GF-D8 (cell line): ENCODE measurements at places on chromosomes 1 and 21.

- DNase-seq: no peak
Observed at GRCh38 chr1:15605398-15606383, 11.6 kb upstream of the DDI2 start.

GRCh38 chr1:162328512-162328911 lies 48.1 kb downstream of the SPATA46 start:
- no peak for DNase-seq

DNA sequence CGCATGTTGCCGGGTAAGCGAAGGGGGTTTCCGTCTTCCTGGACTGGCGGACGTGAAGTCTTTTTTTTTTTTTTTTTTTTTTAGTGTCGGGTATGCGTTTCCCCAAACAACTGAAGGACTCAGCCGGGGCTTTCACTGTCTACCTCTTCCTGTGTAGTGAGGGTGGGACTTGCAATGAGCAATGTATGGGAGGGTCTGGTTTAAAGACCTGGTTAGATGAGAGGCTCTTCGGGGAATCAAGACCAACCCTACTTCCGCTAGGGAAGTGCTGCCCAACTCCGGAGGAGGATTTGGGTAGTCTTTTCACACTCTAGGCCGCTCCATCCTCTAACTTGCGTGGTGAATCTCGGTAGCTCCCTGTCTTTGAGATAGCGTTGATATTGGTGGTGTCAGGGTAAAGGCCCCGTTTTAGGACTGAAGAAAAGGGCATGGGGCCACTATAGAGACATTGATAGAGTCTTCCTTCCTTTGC lies 754 bp downstream of the PRRC2C start:
- DNase-seq: peak; percentile 23

GRCh38 chr1:52904927-52905698 lies 16.4 kb downstream of the ECHDC2 start:
- DNase-seq: no peak

- DNase-seq: no peak
Observed at GRCh38 chr1:39788426-39788757, 273 bp downstream of the BMP8B start.

GRCh38 chr1:68808351-68808750 lies 311.5 kb upstream of the DEPDC1 start:
- DNase-seq: no peak

- DNase-seq: no peak
Observed at GRCh38 chr1:91804546-91805023, 81.4 kb downstream of the TGFBR3 start.

- DNase-seq: no peak
Observed at GRCh38 chr1:28171246-28171645, 5.2 kb downstream of the PTAFR start.

DNA sequence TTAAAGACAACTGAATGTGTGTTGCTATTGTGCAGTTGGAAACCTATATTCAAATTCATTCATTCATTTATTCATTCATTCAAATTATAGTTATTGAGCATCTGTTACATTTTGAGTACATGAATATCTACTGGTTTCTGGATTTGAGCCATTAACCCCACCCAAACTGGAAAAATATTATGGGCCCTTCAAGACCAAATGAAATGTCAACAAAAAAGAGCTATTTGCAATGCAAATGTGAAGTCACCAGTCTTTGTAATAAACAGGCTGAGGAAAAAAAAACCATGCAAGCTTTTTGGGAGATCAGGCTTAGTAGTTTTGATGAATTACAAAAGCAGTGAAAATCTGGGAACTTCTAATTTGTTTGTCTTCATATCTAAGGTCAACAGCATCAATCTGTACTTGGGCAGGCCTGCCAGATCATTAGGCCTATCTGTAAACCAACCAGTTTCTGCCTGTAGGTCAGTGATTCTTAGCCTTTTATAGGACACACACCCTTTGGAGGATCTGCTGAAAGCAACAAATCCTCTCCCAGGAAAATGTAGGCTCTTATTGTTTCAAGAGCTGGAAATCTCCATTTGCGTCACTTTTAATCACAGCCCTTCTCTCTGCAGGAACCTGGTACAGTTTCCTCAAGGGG lies 134.7 kb downstream of the FAM78B start:
- DNase-seq: no peak

GRCh38 chr21:46429754-46430681 lies 28.7 kb upstream of the DIP2A start:
- no peak for DNase-seq

- DNase-seq: peak; percentile 48
Observed at GRCh38 chr1:119139857-119140176, 636 bp downstream of the WARS2 start.

DNA sequence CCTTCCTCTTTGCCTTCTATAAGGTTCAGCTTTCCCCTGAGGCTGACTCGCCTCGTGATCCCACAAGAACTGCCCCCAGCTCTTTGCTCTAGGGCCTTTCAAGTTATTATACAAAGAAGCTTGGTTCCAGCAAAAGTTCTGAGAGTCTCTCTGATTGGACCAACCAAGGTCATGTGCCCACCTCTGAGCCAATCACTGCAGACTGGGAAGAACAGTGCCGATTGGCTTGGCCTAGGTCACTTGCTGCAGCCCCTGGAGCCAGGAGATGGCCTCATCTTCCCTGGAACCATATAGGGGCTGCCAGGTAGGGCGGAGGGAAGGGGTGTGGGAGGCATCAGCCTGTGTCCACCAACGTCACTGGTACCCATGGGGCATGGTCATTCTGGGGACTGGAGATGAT lies 22.8 kb downstream of the TAS1R2 start:
- no peak for DNase-seq

GRCh38 chr1:21647431-21648351 lies 21.5 kb downstream of the RAP1GAP start:
- DNase-seq: no peak

- no peak for DNase-seq
Observed at GRCh38 chr1:226708342-226708780, 30.7 kb downstream of the ITPKB start.

DNA sequence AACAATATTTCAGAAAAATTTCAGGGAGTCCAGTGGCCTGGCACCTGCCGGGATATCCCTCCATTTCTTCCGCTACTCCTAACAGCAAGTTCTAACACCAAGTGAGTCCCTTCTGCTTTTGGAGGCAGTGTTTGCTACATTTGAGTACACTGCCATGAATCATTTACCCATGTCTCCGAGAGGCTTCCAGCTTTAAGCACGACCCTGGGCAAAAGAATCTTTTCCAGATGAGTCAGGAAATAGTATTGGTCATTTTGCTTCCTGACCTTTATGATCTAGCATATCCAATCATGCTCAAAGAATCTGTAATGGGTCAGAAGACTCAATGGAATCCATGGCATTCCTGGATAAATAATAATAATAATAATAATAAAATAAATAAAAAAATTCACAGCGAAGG lies 60.7 kb upstream of the FMN2 start:
- no peak for DNase-seq

GRCh38 chr1:85438353-85438752 lies 26.6 kb downstream of the DDAH1 start:
- DNase-seq: no peak

DNA sequence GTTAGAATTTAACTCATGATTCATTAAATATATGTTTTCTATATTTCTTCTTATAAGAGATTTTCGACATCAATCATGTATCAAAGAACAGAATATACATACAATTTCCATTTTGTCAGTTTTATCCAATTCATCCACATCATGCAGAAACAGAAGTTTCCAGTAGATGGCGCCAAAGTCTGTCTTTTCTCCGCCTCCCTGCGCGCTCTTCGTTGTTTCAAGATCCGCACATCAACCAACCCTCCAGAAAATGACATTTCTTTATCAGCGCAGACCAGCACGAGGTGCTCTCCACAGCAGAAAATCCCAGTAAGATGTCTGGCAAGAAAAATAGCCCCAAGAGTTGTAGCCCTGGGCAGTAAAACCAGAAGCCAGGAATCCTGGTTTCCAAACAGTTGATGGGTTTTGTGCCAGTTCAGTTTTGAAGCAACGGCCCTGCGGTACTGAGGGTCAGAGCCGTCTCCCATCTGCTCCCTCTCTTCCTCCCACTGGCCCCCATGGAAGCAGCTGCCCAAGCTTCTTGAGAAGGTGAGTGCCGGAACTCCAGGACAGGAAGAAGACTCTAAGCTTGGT lies 38.6 kb upstream of the GPR137B start:
- DNase-seq: no peak

DNA sequence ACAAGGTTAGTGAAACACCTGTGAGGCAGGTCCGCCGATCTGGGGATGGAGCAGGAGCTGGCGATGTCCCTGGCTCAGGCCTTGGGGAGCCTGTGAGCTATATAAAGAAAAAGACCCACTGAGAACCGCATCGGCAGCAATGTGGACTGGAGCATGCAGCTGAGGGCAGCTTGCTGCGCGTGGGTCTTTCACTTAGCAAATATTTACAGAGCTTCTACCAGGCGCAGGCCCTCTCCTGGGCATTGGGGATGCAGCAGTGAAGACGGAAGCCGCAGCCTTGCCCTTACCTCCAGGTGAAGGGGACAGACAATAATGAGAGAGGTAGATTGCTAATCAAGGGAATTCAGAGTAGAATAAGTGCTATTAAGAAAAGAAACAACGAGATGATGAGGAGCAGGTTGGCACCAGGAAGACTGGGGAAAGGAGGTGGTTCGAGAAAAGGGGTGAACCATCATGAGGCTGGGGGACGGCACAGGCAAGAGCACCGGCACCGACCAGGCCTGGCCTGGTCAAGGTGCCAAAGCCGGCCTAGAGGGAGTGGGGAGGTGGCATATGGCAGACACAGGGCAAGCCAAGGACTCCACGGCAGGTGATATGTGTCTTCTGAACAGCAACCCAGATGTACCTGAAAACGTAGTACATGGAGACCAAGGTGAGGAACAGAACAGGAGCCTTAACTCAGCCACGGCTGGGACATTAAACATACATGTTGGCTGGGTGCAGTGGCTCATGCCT lies 60.7 kb upstream of the PAX7 start:
- no peak for DNase-seq

DNA sequence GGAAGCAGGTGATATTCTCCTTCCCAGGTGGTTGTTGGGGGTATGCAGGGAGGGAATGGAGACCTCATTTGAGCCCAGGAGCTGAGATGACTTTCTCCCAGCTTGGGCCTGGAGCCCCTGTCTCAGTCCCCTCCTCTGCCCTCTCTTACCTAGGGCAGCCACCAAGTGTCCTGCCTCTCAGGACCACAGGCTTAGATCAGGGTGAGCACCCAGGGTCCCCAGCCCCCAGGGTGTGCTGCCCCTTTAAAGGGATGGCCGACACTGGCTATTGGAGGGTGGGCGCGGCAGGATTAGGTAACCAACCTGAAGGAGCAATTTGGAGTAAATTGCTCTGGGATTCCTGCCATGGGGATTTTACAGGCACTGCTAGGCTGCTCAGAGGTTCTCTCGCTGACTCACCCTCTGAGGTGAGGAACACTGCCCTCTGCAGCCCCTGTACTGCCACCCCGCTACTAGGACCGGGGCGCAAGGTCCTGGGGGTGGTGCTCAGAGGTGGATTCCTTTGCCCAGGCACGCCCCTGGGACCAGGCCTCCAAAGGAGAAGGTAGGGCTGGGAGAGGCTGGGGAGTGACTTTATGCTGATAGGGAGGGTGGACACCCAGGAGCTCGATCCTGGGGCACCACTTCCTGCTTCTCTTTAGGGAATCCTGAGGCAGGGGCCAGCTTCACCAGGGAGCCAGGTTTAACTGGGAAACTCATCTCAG lies 1.5 kb downstream of the RPS6KA1 start:
- peak; percentile 38 for DNase-seq
